ENCODE measurements at places on chromosomes 6 and 20. TPM values are rescaled to one million over a fixed set of nuclear protein-coding genes. Genes with fewer than 3 reads are reported as not detected.

Gene C6orf163
- total RNA-seq, result 4.7 TPM

Gene RAB32
- 21.3 TPM for total RNA-seq

Gene ENPP3
- 1.7 TPM for total RNA-seq

Gene AIF1
- 50.6 TPM for total RNA-seq

Gene BCKDHB
- total RNA-seq, result 25.0 TPM

Gene PTGIS
- 89.7 TPM for total RNA-seq

Gene SSTR4
- total RNA-seq, result not detected

Gene ZNF391
- total RNA-seq, result 7.1 TPM

Gene SSR1
- 118 TPM for total RNA-seq

Gene BEND3
- 2.4 TPM for total RNA-seq

Gene PROKR2
- total RNA-seq, result not detected

Gene RNF39
- not detected for total RNA-seq

Gene CCN5
- 147 TPM for total RNA-seq

Gene PRDM13
- total RNA-seq, result not detected

Gene DAAM2
- total RNA-seq, result 61.9 TPM

Gene AGER
- total RNA-seq, result 13.6 TPM

Gene HNF4A
- not detected for total RNA-seq

Gene TPX2
- 0.71 TPM for total RNA-seq

Gene PDYN
- not detected for total RNA-seq

Gene RAET1E
- 0.80 TPM for total RNA-seq

Gene CTAGE9
- total RNA-seq, result not detected

Gene ERGIC3
- 143 TPM for total RNA-seq

Gene ZC3H12D
- total RNA-seq, result 1.6 TPM

Gene ZSCAN23
- 6.5 TPM for total RNA-seq

Gene DEF6
- total RNA-seq, result 11.6 TPM

Gene LAMA4
- 332 TPM for total RNA-seq
